ENCODE measurements at places on chromosomes 5 and 9.
A peak's percentile ranks its signal among the peaks of the same experiment; 100 is the strongest.

- DNase-seq: peak; percentile 52
Measured at GRCh38 chr5:94433397-94434163, 184.8 kb downstream of the KIAA0825 start.

DNA sequence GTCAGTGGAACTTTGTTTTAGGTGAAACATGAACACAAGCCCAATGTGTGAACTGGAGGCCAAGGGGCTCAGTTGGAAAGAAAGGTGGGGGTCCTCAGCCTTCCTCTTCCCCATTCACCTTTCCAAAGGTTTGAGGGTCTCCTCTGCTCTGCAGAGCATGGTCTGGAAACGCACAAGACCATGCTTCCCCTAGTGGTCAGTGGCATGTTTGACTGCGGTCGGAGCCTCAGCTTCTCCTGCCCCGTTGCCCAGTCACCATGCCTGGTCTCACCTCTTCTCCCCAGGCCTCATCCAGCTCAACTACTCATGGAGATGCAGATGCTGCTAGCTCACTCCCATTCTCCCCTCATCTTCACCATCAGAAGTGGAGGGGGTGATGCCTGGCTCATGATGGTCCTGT is 340.3 kb downstream of the GADD45G start:
- DNase-seq: no peak

DNA sequence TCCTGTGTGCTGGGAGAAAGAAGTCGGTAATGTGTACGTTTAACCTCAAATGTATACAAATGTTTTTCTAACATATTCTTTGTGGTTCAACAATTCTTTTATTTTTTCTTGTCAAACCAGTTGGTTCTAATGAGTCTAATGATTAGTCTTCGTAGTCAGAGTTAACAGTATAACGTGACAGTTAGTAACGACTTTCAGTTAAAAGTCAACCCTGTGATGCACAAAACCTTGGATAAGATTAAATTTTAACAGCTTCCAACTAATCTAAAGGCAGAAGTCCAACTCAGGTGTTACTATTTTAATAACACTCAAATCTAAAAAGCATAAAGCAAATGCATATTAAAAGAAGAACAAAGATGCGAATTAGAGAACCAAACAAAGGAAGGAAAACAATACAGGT is 47.0 kb downstream of the SEMA6A start:
- DNase-seq: no peak

- no peak for DNase-seq
Measured at GRCh38 chr5:162683284-162683683, 615.7 kb downstream of the GABRG2 start.

- DNase-seq: no peak
Measured at GRCh38 chr9:131304676-131305355, 15.3 kb downstream of the PLPP7 start.

GRCh38 chr5:80964919-80965318 is 4.8 kb downstream of the RASGRF2 start:
- no peak for DNase-seq

DNA sequence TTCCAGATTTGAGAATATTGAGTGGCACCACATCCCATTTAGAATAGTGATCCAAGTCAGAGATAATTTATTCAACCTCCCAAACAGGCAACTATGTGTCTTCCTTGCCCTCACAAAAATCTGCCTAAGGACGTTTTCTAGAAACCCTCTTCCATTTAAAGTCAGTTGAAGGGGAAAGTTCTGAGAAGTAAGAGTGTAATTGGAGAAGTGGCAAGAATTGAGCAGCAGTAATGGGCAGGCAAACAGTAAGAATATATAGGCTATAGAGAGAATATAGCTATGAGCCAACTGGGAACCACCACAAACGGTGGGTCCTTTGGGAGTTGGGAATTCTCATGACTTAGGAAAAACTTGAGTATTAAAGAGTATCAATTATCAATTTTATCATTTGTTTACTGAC is 31.1 kb upstream of the CETN3 start:
- no peak for DNase-seq

DNA sequence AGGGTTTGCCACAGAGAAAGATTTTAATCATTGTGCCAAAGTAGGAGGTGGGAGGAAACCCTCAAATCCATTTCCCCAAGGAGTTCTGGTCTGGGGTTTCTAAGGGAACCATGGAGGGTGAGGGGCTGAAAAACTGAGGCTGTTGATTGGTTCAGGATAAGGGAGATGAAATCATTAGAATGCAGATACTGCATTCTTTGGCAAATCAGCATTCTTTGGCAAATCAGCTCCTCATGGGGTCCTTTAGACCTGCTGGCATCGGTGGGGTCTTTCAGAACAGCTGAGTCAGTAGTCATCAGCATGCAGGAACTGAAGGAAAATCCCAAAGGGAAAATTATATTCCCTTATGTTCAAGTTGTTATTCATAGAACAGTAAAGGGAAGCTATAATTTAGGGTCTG is 585.5 kb downstream of the ISL1 start:
- DNase-seq: no peak

DNA sequence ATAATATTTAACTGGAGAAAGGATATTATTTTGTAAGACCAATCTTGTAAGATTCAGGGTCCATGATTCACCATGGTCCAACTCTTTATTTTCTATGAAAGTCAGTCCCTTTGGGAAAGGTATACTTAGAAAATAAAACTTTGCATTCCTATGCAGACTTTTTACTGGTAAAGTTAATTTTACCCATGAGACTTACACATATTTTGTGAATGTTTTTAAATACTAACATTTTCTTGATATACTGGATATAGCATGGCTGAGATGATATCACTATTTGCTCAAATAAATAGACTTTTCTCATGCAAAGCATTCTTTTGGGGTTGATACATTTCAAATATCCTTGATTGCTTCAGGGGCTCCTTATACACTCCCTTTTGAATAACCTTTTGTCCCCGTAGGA is 512.1 kb downstream of the MAN2A1 start:
- peak; percentile 29 for DNase-seq

DNA sequence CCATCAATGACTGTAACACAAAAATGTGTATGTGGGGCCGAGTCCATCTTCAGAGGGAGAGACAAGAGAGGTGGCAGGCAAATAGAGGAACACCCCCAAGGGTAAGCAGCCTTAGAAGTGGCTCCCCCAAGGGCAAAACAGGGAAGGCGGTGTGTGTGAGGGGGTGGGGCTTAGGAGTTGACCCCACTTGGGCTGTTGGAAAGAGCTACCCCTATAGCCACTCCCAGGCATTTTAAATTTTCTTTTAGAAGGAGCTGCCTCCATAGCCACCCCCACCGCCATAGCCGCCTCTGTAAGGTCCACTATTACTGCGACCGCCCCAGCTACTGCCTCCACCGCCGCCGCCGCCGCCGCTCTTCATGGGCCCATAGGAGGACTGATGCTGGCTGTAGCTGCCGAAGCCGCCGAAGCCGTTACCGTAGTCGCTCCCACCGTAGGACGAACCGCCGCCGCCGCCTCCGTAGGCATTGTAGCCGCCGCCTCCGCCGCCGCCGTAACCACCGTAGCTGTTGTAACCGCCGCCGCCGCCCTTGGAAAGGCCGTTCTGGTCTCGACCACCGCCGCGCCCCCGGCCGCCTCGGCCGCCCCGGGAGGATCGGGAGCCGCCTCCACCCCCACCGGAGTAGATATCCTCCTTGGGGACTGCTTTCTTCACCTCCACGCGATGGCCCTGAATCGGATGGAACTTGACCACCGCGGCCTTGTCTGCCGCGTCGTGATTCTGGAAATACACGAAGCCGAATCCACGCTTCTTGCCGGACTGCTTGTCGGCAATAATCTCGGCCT is 1.1 kb downstream of the HNRNPA0 start:
- DNase-seq: no peak

DNA sequence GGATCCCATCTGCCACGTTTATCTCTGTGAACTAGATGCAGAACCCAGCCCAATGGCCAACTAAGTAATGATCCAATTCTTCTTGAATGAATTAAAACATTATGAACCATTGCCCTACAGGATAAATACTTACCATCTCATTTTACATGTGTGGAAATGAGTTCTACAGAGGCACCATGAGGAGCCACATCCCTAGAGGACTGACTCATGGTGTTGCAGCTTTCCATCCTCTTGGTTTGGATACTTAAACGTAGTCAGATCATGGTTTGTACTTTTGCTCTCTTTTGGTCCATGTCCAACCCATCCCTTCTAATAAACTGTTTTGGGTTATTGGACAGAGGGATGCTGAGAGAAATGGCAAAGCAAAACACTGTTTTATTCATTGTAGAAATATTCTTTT is 484.8 kb downstream of the EBF1 start:
- no peak for DNase-seq

- no peak for DNase-seq
Measured at GRCh38 chr5:177312649-177313181, 1.0 kb upstream of the MXD3 start.

DNA sequence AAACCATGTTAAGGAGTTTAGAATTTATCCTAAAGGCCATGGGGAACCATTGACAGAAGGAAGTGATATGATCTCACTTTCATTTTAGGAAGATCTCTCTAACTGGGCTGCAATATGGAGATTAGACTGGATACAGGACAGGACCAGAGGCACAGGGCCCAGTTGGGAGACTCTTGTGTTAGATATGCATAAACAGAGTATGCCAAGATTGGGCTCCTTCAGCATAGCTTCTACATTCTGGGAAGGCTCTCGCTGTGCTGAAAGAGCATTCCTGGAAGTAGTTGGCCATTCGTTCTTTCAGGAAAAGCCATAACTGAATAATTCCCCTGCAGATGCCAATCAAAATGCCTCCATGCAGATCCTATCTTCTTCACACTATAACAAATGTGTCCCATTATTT is 204.5 kb downstream of the CWC27 start:
- no peak for DNase-seq

DNA sequence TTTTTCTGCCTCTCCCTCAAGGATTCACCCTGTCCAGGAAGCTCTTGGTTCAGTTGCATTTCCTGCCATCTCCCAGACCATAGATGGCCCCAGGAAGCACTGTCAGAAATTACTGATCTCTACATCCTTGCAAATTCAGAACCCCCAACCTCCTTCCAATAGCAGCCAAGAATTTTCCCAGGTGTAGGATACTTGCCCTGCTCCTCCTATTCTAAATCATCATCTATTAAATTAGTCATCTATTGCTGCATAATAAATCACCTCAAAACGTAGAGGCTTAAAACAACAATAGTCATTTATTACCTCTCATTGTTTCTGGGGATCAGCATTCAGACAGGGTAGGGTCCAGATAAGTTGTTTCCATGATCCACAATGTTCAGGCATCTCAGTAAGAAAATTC is 26.1 kb upstream of the ADRA1B start:
- no peak for DNase-seq

DNA sequence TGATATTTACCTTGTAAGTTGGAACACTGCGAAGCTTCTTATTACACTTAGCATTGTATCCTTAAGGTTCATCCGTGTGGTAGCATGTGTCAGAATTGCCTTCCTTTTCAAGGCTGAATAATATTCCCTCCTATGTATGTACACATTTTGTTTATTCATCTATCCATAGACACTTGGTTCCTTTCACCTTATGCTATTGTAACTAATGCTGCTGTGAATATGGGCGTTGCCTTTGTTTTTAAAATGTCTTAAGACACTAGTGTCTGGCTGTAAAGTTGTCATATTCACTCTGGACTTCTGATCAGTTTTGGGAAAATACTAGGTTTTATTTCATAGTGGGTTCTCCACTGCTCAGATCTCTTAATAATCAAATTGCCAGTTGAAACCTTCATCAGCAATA is 383.3 kb upstream of the PRR16 start:
- no peak for DNase-seq

GRCh38 chr5:131644822-131645221 is 9.8 kb upstream of the RAPGEF6 start:
- no peak for DNase-seq

Data from AG04449 (cell line).